ENCODE measurements at places on chromosomes 5 and 9.

DNA sequence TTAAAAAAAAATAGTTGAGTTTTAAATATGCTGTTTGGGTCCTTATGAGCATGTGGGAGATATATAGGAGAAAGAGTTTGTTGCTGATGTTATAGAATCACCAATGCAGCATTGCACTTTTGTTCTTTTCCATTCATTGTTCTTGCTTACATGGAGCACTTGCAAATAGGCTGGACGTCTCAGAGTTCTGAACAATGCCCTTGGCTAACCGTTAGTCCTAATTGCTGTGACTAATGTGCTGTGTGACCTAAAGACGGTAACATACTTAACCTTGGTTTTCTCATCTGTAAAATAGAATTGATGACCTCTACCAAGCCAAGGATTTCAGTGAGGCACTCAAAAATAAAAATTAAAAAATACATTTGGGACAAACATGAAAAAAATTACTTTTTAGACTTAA, 29.8 kb downstream of the PIK3R1 start:
- DNase-seq, result no peak

GRCh38 chr9:91419222-91420191, 4.1 kb downstream of the NFIL3 start:
- DNase-seq, result no peak

GRCh38 chr5:97986069-97986468, 787.4 kb upstream of the RGMB start:
- DNase-seq, result no peak

DNA sequence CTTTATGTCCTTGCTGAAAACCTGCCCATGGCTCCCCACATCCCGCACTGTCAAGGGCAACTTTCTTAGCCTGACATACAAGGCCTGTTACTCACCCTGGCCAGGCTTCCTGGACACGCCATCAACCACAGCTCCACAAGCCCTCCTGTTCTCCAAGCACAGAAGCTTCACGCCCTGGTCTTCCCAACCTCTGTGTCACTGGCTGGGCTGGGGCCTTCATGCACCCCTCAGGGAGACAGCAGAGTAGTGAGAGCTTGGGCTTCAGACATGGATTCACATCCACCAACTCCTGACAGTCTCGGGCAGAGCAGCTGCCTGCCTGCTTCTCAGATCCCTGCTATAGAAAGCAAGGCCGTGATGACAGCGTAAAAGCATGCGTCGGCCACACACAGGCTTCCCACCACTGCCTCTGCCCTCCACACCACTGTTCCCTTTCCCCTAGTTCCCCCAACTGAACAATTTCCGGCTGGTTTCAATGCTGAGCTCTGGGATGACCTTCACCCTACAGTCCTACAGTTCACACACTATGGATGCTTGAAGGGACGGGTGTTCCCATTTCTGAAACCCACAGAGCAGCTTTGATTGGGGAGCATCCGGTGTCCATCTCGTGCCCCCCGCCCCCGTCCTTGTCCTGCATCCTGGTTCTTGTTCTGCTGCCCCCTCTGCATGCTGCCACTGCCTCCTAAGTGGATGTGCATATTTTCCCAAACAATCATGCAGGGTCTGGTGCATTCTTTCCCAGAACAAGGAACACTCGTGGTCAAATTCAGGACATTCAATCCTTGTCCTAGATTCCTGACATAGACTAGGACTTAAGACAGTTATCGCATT, 33.4 kb upstream of the ADAMTS2 start:
- DNase-seq, result no peak

GRCh38 chr5:575636-576035, 36.5 kb upstream of the CEP72 start:
- no peak for DNase-seq

GRCh38 chr5:7856855-7857254, 5.9 kb upstream of the CFAP90 start:
- peak; percentile 41 for DNase-seq

GRCh38 chr9:78239506-78239905, 3.6 kb downstream of the CEP78 start:
- peak; percentile 8 for DNase-seq

All from CD4-positive, alpha-beta T cell treated with Interleukin-17A for 4 hours (primary cell).